NCI-H524 treated with DMSO at 0.1 percent for 48 hours (cell line): ENCODE measurements at places on chromosomes 6 and 20.
A peak's percentile ranks its signal among the peaks of the same experiment; 100 is the strongest.

- no peak for DNase-seq
Observed at GRCh38 chr6:13362412-13362811, 34.1 kb upstream of the TBC1D7 start.

GRCh38 chr6:19715167-19715551 lies 122.0 kb upstream of the ID4 start:
- no peak for DNase-seq

- no peak for DNase-seq
Observed at GRCh38 chr20:10705801-10706459, 32.1 kb upstream of the JAG1 start.

- DNase-seq: no peak
Observed at GRCh38 chr6:157539421-157539822, 158.4 kb downstream of the ZDHHC14 start.

GRCh38 chr6:31308050-31308844 lies 36.4 kb upstream of the HLA-C start:
- no peak for DNase-seq

DNA sequence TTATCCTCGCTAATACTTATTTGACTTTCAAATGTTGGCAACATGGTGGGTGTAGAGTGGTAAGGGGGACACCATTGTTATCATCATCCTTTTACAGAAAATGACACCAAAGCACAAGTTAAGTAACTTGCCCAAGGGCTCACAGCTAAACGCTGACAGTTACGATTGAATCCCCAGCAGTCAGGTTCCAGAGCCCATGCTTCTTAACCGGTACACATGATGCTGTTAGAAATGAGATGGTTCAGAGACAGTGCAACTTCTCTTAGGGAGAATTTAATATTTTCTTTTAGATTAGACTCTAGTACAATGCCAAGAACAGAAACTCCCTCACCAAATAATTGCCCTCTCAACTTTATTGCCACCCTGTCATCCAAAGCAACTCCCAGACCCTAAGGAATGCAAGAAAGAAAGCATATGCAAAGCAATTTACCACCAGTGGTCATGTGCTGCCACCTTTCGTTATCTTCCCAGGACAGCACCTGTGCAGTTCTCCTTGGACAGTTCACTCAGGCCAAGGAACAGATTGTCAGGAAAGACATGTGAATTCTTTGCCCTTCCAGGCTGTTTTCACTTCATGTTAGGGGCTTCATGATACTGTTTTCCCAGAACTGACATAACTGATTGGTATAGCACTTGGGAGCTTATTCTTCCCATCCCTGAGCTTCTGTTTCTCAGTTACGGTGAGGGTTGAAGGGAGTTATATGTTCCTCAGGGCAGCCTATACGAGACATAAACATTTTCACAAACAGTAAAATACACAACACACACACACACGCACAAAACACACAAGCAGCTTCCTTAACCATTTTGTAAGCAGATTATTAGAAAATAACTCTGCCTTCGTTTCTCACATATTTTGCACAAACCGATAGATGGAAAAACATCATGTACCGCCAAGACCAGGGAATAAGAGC lies 5.1 kb downstream of the HLA-DMA start:
- DNase-seq: no peak

DNA sequence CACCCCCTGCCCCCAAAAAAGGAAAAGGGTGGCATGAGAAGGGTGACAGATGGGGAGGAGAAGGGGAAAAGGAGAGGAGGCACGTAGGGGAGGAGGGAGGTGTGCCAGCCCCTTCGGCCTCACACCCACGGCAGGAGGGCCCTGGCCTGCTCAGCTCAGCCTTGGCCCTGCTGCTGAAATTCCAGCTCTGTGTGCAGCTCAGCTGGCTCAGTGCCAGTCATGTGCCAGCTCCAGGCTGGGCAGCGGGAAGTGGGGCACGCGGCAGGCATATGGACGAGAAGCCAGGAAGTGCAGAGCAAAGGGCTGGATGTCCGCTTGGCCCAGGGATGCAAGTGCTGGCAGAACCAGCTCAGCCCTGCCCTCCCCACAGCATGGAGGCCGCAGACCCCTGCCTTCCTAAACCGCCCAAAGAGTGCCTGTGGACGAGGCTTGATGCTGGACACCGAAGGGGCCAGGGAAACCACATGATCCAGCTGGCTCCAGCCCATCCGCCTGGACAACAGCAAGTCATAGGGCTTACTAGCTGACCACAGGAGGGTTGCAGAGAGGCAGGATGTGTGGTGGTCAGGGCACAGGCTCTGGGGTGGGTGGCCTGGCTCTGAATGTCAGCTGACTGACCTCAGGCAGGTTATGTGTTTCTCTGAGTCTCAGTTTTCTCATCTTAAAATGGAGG lies 60.2 kb downstream of the NOL4L start:
- peak; percentile 75 for DNase-seq

- no peak for DNase-seq
Observed at GRCh38 chr6:151236668-151237401, 2.9 kb upstream of the AKAP12 start.

- DNase-seq: no peak
Observed at GRCh38 chr6:138897031-138897430, 91.0 kb downstream of the REPS1 start.

GRCh38 chr20:40637176-40637575 lies 51.9 kb downstream of the MAFB start:
- DNase-seq: no peak

- DNase-seq: no peak
Observed at GRCh38 chr6:155128977-155129376, 133.9 kb downstream of the TIAM2 start.

- no peak for DNase-seq
Observed at GRCh38 chr6:138372711-138373463, 4.8 kb upstream of the SMIM28 start.

DNA sequence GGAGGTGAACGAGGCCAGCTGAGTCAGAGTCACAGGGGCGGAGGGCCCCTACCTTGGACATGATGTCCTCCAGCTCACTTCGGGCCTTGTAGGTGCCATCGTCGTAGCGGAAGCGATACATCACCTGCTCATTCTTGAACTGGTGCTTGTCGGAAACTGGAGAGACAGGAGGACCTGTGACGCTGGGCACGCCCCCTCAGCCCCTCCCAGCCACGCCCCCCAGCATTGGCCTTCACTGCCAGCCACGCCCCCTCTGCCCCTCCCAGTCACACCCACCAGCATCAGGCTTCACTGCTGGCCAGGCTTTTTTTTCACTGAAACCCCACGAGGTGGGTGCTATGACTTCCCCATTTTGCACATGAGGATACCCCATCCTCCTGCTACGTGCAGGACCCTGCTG lies 148.2 kb downstream of the PREX1 start:
- DNase-seq: no peak

DNA sequence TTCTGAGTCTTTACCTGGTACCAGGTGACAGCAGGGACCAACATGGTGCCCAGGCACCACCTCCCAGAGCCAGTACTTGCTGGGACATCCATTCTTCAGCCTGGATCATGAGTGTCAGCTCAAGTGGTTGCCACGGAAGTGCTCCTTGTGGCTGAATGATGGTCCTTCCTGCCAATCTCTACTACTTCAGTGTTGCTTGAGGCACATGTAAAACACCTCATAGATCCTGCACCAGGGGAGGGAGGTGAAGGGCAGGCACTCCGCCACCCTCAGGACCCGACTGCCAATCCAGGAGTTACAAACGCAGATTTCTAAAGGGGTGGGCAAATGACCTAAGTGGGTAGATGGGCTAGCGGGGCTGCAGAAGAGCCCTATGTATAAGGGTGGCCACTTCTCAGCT lies 226.0 kb downstream of the PREX1 start:
- DNase-seq: no peak

DNA sequence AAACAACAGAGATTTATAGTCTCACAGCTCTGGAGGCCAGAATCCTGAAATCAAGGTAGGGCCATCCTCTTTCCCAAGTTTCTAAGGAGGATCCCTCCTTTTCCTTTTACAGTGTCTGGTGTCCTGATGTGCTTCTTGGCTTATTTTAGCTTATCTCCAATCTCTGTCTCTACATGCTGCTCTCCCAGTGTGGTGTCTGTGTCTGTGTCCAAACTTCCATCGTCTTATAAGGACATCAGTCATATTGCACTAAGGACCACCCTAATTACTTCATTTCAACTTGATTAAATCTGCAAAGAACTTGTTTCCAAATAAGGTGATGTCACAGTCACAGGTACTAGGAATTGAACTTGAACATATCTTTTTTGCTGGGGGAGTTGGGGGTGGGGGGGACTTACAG lies 529.6 kb downstream of the DHX35 start:
- no peak for DNase-seq

- no peak for DNase-seq
Observed at GRCh38 chr6:53322188-53323029, 26.3 kb downstream of the ELOVL5 start.

- no peak for DNase-seq
Observed at GRCh38 chr20:57891014-57891413, 181.2 kb upstream of the PMEPA1 start.

DNA sequence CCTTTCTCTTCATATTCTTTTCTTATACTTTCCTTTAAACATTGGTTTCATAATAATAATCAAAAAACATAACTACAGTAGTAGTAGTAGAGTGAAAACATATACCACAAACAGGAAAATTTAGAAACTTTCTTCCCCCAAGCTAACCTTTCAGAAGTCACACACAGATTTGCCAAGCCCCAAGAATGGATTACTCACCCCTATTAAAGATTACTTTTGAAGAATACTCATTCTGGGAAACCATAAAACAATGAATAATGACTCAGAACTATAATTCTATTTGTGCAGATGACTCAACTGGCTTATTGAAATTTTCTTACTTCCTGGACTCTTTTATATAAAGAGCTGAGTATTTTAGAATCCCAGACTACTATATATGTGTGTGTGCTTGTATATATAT lies 119.4 kb upstream of the GJE1 start:
- DNase-seq: no peak

DNA sequence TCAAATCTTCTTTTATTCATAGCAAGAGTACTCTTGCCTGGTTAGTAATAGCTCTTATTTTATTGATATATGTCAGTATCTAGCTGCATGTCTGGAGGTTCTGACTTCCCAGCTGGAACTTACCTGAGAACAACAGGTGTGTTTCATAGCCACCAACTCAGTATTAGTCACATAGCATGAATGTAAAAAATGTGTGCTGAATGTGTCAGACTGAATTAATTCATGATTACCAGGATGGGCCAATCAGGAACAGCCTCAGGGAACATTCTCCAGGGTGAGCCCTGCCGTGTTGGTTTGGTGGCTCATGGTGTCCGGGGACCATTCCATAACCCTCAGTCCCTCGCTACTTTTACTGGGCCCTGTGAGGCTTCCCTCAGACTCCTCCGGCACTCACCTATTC lies 99.7 kb downstream of the TULP4 start:
- no peak for DNase-seq
